ENCODE measurements at places on chromosomes 2 and 18.
A peak's percentile ranks its signal among the peaks of the same experiment; 100 is the strongest.

- no peak for DNase-seq
These were observed 397.6 kb downstream of the ZNF521 start for GRCh38 chr18:24954341-24954740.

DNA sequence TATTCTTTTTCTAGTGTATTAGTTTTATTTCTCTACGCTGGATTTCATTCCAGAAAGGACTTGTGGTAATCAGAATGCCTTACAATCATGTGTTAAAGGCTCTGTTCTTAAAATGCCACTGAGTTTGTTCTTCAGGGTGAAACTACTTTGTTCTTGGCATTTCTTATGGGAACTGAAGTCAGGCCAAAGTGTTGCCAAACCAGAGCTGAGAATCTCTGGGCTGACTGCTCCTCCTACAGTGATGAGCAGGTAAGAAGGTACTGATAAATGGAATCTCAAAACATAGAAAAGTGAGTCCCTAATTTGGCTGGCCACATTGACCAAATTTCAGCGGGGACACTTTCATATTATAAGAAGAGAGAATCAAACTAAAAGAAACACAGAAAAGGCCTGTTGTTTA lies 55.1 kb upstream of the ZNF397 start:
- no peak for DNase-seq

DNA sequence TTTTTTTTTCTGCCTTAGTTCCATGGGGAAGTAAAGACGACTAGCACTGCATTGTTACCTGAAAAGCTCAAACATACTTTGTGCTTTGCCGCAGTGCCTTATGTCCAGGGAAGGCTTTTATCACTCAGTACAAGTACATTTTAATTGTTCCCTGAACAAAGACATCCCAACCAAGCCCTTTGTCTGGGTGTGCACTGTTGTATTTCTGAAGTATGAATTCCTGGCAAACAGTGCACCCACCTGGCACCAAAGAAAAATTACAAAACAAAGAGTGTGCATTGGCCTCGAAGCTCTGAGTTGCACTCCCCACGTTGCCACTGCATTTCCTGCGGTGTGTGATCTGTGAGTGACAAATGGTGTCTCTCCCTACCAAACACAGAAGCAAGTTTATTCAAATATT lies 858.5 kb upstream of the PIK3C3 start:
- no peak for DNase-seq

DNA sequence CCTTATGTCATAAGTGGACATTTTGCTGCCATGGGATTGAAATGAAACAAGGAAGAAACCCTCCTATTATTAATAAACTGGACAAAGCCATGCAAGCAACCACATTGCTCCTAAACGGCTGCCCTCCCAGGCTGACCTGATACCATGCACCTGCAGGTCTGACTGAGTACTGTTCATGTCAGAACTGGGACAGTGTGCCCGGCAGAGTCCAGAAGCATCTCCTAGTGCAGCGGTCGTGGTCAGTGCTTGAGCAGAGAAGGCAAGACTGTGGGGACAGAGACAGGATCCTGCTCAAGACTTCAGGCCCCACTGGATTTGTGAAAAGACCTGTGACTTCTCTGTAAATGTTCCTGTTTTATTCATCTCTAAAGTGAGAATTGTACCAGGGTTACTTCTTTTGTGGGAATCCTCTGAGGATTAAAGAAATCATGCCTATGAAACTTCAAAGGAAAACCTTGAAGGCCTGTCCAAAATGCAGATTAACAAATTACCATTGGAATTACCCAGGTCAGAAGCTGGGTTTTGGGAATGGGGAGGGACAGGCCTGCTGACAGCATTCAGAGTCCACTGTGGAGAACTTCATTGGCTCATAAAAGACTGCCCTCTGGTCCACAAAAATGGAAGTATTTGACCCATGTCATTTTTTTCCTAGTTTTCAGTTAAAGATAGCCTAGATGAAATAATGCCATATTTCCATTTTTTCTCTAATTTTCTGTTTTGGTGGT lies 13.9 kb downstream of the RNF144A start:
- DNase-seq = no peak

DNA sequence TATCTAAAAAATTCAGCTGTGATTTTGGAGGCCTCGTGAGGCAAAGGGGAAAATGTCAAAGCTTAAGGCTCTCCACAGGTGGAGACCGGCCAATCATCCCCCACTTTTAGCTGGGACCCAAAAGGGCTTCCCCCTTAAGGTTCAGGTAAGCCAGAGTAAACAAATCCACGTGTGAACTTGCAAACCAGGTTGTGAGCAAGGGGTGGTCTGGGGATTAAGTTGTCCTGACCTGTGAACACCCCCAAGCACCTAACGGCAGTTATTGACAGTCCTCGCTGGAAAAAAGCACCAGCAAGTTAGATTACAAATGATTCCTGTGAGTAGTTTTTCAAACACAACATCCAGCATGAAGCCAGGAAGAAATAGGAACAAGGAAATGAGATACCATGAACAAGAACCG lies 42.9 kb downstream of the MYO7B start:
- DNase-seq = no peak

- no peak for DNase-seq
These were observed 70.0 kb downstream of the FIGN start for GRCh38 chr2:163665817-163666216.

DNA sequence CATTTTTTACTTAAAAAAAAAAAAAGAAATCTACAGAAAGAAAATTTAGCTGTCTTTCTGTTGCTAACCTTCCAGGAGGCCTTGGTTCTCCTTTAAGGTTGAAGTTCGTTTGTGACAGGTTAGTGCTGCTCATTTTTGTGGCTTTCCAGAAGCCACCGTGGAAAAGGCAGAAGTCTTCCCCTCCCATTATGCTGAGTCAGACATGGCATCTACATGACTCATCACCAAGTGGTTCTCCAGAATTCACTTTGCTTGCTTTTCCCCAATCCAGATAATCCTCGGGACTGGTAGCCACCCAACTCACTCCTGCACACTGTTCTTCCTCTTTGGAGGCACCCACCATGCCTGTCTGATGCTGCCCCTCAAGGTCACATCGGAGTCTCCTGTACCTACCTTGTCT lies 228.7 kb downstream of the PIK3C3 start:
- peak; percentile 86 for DNase-seq

GRCh38 chr2:182611009-182611408 lies 105.0 kb upstream of the DNAJC10 start:
- DNase-seq = no peak

DNA sequence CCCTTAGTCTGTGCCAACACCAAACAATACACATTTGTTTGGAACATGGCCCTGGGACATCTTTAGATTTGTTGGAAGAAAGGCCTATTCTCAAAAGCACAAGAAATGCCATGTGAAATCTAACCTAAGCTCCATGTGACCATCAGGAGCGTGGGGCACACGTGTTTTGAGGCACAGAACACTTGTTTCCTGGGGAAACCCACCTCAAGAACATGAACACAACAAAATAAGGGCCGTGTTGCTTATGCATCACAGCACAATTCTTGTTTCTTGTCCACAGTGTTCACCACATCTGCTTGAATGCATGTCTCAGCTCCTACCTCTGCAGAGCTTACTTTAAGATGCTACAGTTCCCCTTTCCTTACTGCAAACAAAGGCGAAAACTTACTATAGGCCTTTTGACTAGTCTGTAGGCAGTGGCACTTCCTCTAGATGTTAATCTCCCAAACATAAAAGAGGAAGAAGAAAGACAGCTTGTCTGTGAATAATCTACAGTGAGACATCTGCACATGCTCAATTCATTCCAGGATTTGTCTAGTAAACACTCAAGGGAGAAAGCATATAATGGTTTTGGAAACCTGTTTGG lies 165.0 kb downstream of the ANKRD44 start:
- no peak for DNase-seq

DNA sequence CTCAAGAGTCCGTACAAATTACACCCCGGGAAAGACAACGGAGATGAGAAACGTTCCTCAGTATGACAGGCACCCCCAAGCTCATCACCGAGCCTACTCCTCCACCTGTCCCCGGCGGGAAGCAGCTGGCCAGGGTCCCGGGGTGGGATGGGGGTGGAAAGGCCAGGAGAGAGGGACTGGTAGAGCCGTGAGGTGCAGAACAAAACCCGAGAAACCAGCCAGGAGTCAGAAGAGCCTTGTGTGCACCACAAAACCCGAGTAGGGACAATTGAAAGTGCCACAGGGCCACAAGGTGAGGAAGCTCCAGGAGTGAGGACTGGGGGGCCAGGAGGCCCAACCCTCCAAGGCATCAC lies 75.5 kb upstream of the SALL3 start:
- DNase-seq = no peak

DNA sequence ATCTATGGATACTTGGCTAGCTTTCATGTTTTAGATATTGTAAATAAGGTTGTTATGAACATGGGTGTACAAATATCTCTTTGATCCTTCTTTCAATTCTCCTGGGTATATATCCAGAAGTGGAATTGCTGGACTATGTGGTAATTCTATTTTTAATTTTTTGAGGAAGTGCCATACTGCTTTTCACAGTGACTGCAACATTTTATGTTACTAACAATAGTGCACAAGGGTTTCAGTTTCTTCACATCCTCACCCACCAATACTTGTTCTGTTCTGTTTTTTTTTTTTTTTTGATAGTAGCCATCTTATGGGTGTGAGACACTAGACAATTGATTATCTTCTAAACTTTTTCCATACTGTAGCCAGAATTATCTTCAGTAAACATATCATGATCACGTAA lies 17.3 kb upstream of the NEUROD1 start:
- DNase-seq = no peak
